ENCODE measurements at places on chromosomes 3 and 15.

DNA sequence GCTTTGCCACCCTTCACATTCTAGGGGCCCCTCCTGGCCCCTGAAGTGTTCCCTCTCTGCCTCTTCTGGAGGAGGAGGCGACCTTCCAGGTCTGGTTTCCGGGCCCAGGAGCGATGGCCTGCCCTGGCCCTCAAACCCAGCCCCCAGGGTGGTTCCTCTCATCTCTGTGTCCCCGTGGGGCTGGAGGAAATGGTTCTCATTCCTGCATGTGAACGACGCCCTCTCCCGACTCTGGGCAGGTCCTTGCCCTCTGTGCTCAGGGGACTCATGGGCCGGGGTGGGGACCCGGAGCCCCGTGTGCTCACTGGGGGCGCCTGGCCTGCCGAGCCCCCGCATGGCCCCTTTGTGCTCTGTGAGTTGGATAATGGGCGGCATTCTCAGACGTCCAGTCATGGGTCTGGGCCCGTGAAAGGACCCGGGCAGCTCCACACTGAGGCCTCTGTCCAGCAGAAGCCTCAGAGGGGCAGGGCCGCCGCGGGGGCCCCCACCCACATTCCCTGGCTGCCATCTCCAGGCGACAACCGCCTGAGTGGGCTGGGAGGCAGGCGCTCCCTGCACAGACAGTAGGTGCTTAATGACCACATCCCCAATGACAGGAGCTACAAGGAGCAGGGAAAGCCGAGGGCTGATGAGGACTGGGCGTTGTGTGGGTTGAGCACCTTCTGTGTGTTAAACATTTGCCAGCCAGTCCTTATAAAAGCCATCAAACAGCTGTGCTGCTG, 5.5 kb upstream of the PLXND1 start:
- DNase-seq: no peak

- no peak for DNase-seq
Measured at GRCh38 chr15:62880278-62880677, 162.3 kb upstream of the TPM1 start.

- DNase-seq: no peak
Measured at GRCh38 chr3:88059380-88060170, 520 bp downstream of the ZNF654 start.

GRCh38 chr15:25088261-25088790, 133.5 kb downstream of the SNRPN start:
- DNase-seq: no peak

- DNase-seq: no peak
Measured at GRCh38 chr3:53163444-53164387, 2.7 kb downstream of the PRKCD start.

- no peak for DNase-seq
Measured at GRCh38 chr15:67885861-67886260, 46.0 kb upstream of the RNU6-1 start.

DNA sequence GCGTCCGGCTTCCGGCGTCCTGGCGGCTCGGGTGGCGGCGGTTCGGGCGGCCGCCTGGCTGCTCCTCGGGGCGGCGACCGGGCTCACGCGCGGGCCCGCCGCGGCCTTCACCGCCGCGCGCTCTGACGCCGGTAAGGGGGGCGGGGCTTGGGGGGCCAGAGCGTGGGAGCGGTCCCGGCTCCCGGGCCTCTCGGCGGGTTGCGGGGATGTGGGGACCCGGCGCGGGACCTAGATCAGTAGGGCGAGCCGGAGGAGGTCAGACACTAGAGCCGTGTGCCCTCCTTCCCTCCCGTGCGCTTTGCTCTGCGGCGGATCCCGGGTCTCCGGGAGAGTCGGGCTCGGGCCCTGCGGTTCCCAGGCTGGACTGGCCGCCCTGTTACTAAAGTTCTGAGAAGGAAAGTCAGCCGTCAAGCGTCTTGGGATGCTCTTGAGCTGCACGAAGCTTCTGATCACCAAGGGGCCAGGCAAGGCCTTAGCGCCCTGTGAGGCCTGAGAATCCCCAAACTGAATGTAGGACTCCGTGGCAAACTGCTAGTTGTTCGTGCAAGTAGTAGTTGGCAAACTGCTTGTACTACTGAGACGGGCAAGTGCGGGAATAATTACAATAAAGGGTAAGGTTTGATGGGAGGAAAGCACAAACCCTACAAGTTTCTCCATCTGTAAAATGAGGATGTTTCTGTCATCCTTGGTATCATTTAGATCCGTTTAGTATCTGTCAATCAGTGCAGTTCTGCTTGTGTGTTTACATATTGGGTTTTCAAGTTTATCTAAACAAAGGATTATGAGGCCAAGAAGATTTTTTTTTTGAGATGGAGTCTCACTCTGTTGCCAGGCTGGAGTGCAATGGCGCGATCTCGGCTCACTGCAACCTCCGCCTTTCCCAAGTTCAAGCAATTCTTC, 587 bp downstream of the PIGX start:
- no peak for DNase-seq

DNA sequence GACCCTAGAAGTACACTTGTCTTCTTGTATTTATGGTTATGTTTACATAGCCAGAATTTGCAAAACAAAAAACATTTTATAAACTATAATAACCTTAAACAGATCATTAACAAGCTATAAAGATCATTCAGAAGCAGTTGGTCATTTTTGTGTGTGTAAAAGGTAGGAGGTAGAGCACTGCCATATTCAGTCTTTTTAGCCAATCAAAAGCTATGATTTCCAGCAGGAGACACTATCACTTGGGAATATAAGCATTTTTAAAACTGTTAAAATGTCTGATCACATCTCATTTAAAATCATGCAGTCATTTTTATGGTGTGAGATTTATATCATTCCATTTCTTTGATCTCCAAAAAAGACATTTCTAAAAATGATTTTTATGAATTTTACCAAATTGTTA, 42.6 kb upstream of the ATP2C1 start:
- DNase-seq: no peak

- DNase-seq: no peak
Measured at GRCh38 chr15:71096676-71097075, 18.6 kb upstream of the THSD4 start.

GRCh38 chr15:65752151-65752700, 39.9 kb downstream of the DENND4A start:
- DNase-seq: no peak

GRCh38 chr15:60418096-60418495, 20.3 kb upstream of the ANXA2 start:
- no peak for DNase-seq

DNA sequence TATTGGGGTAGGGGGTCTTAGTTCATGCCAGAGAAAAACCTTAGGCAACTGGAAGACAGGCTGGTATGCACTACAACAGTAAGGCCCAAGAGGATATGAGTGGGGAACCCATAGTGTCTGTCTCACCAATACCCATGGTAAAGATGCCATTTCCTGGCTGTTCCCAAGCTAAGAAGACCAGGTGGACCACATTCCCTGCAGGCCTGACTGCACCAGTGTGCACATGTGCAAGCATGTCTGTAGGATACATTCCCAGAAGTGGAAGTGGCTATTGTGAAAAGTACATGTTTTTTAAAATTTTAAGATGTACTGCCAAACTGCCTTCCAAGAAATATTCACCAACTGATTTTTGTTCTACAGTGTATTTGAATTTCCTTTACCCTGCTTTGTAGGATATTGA, 207.3 kb upstream of the CTNNB1 start:
- DNase-seq: no peak

GRCh38 chr3:119534296-119534695, 25.1 kb downstream of the CD80 start:
- DNase-seq: no peak

DNA sequence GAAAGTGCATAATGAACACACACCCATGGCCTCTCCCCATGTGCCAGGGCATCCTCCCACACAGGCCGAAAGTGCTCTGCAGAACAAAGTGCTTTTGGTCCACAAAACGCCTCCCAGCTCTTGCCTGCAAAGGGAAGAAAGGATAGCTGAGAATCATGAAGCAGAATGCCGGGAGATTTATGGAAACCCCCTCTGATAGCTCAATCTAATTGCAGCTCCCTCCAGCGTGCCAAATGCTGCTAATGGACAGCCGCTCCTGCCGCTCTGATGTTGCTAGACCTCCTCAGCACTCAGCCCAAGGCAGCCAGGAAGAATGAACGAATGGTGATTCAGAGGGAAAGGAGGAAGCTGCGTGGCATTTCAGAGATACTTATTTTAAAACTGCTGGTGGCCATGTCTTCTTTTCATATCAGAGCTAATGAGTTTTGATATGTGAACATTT, 145.3 kb downstream of the TJP1 start:
- DNase-seq: no peak

- DNase-seq: no peak
Measured at GRCh38 chr3:127961963-127962362, 46.9 kb downstream of the KBTBD12 start.

GRCh38 chr3:23664459-23664858, 141.3 kb upstream of the UBE2E1 start:
- DNase-seq: no peak

GRCh38 chr3:10149226-10149625, 7.6 kb downstream of the VHL start:
- DNase-seq: no peak

Measured in iPS DF 6.9 (cell line).